Motor neuron (in vitro differentiated cells): ENCODE measurements at places on chromosomes 4 and X. TPM values are rescaled to one million over a fixed set of nuclear protein-coding genes. Genes with fewer than 3 reads are reported as not detected.

Gene ARMCX2
- total RNA-seq: 245 and 258 TPM in 2 replicates

Gene TBC1D8B
- 0.46 and 0.63 TPM in 2 replicates for total RNA-seq

Gene AKAP14
- total RNA-seq: not detected in 2 replicates

Gene TAF7L
- 1.2 and 1.7 TPM in 2 replicates for total RNA-seq

DNA sequence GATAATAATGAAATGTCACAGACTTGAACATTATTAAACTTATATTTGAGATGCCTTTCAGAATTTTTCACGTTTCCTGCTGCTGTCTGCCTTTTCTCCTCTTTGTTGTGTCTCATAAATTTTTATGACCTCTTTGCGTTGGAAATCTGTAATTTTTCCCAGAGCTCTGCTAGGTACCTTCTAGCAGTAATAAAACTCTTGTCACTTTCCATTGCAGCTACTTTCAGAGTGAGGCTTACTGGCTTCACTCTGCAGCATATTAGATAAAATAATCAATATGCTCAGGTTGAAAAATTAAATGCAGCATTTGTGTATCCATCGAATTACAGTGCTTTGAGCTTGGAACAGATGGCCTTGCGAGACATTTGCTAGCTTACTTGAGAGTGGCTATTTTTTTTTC is 689.0 kb downstream of the GRID2 start:
- no peak for ATAC-seq

GRCh38 chrX:13793897-13794296 is 23.0 kb downstream of the GPM6B start:
- no peak for ATAC-seq

DNA sequence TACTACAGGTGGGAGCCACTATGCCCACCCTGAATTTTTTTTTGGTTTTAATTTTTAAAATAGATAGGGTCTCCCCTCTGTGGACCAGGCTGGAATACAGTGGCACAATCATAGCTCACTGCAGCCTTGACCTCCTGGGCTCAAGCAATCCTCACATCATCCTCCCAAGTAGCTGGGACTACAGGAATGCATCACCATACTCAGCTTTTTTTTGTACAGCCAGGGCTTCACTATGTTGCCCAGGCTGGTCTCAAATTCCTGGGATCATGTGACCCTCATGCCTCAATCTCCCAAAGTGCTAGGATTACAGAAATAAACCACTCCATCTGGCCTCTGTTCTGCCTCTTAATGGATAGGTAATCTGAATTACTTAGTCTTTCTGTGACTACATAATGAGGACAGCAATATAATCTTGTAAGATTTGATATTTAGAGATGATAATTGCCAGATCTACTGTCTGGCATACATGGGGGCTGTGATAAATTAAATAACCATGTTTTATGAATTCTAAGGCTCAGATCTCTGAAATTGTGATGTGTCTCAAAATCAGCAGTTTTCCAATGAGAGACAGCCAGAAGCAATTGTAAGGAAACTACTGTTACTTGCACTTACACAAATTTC is 26.7 kb downstream of the PDS5A start:
- ATAC-seq: no peak
